ENCODE measurements at places on chromosomes 7 and 10.

DNA sequence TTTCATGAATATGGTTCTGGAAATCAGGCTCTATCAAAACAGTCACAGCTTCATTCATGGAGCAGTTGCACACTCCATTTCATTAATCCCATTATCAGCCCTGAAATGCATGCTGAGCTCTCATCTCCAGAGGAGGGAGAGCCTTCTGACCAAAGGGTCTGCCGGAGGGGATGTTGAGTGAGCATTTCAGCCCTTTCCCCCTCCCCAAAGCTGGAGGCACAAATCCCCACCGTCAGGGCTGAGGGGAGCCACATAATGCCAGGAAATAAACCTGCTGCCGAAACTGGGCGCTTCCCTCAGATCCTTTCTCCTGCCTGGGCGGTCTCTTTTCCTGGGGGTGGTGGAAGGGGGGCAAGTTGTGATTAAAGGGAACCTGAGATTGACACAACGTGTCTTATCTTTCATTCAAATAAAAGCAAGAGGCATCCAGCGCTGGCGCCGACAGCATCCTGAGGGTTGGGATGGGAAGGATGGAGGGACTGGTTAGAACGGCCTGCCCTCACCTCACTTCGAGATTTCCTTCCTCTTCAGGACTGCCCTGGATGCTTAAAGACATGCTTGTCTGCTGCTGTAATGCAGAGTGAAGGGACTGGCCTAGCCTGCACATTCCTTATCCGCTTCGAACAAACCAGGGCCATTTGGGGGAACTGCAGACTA, 71.6 kb downstream of the TLL2 start:
- no peak for DNase-seq

- no peak for DNase-seq
These were observed 426.4 kb upstream of the MTPN start for GRCh38 chr7:136403591-136403990.

- no peak for DNase-seq
These were observed 48.2 kb upstream of the AGBL3 start for GRCh38 chr7:134938141-134938540.

DNA sequence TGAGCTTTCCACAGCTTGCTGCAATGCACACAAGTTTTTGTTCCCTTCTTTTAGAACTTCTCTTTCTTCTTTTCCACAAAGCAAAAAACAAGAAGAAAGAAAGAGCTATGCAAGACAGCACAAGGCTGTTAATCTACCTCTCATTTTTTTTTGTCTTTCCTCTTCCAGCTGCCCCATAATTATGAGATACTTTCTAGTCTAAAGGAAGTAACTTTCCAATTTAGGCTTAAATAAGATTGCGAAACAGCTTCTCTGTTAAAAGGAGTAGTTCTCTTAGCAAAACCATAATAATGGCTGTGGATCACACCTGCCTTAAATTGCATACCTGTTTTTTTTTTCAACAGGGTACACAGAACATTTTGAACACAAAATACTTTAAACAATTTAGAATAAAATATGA, 56.0 kb downstream of the NDUFB2 start:
- DNase-seq: no peak

- no peak for DNase-seq
These were observed 1.6 kb downstream of the GPR22 start for GRCh38 chr7:107471292-107472070.

DNA sequence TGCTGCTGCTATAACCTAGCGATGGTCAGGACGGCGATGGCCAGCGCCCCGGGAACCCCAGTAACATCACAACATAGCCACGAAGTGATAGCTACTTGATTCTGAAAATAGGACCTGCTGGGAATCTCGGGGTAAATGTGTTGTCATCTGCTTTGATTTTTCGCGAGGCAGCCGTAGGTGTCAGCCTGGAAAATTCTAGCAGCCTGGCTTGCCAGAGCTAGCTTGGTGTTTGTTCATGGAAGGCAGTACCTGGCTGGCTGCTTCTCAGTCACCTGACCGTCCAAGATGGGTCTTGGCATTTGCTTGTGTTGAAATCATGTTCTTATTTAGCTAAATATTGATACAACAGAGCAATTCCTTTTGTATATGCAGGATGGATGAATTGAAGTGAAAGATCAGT, 82.4 kb upstream of the BTBD16 start:
- no peak for DNase-seq

- DNase-seq: no peak
These were observed 108.2 kb downstream of the LHPP start for GRCh38 chr10:124569623-124570470.

DNA sequence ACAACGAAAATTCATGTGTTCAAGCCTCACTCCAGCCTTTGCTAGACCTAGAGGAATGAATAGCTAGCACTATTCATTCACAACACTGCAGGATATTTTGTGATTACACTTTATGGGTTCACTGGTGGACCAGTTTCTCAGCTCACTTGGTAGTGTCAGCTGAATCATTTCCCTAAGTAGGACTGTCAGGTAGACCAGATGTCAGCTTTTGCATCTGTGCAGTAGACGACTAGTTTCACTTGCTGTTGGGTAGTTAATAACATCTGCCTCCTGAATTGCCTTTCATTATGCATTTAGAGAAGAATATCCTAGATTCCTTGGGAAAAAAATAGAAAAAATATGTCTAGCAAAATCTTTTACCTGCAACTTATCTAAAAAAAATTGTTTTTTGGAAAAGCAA, 296.4 kb downstream of the ADARB2 start:
- DNase-seq: no peak

DNA sequence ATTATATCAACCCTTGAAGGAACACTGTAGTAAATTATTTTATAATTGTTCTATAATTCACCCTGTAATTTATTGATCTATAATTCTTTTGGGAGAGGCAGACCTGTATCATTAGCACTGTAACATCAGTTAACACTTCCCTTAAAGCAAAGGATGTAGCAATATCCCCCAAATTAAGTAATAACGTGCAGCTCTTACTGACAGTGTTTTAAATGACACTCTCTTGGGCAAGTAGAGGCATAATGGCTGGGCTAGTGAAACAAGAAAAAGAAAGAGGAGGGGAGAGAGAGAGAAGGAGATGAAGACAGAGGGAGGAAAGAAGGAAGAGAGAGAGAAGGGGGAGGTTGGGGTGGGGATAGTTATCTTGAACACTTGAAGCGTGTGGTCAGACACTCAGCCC, 161.0 kb upstream of the RNF32 start:
- peak; percentile 21 for DNase-seq

GRCh38 chr7:128811631-128812430, 18.4 kb upstream of the FLNC start:
- DNase-seq: no peak

DNA sequence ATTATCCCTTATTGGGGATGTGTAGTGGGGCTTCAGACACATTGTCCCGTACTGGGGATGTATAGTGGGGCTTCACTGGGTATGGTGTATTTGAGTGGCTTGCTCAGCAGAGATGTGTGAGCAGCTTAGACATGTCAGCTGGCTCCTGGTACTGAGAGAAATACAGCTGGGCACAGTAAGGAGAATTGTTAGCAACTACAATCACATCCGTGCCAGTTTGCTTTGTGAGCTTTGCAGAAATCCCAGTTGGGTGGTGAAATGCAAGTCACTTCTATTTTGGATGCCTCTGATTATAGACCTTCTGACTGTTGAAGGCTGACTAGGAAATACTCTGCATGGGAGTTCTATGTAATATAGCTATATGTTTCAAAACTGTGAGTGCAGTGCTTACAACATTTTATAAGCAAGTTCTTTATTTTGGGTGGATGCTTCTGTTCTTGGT, 10.8 kb downstream of the CCNY start:
- DNase-seq: no peak

DNA sequence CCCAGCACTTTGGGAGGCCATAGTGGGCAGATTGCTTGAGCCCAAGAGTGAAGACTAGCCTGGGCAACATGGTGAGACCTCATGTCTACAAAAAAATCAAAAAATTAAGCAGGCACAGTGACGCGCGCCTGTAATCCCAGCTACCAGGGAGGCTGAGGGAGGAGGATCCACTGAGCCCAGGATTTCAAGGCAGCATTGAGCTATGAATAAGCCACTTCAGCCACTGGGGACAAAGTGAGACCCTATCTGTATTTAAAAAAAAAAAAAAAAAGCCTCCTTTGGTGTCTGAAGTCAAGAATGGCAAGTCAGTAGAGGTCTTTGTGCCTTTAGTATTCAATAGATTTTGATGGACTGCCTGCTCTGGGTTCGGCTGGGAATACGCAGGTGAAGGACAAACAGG, 85.7 kb downstream of the RALA start:
- DNase-seq: no peak

GRCh38 chr10:22640359-22640758, 74.0 kb downstream of the PIP4K2A start:
- DNase-seq: no peak

DNA sequence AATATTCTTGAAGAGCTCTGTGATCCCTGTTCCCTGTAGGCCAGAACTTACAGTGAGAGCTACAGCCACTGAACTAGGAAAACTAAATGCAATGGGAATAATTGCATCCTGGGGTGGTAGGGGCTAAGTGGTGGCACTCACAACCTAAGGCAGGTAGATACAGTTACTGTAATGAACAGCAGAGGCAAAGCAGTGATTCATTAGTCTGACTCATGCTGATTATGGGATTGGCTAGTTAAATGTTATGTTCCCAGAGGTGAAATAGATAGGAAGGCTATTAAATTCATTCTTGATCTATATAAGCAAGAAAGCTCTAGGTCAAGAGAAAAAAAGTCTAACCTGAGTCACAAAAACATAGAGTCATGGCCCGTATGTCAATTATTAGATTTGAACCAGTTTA, 173.1 kb upstream of the MALRD1 start:
- DNase-seq: no peak

- DNase-seq: no peak
These were observed 64.7 kb downstream of the BICC1 start for GRCh38 chr10:58577437-58577777.

GRCh38 chr7:131170440-131171271, 157.0 kb upstream of the MKLN1 start:
- DNase-seq: no peak

DNA sequence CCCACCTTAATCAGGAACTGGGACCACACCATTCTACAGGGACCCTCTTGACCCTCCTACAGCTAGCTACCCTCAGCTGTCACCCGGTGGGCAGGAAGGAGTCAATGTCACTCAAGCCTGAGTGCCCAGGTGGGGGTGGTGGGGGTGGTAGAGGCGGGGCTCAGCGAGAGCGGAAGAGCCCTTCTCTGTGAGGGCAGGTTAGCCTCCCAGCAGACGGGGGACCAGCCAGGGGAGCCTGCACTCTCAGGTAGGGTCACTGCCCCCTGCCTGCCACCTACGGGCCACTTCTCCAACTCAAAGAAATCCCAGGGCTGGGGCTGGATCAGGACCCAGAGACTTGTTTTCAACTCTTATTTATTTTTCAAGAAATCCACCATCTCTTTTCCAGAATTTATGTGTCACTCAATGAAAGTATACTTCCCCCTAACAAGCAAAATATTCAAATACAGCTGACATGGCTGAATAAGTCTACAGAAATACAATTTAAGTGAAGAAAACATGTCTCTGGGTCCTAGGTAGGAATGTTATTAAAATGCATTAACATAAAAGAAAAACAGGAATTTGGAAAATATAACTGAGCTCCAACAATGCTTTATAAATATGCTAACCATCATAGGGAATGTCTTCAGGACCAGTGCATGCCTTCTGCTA, 63.4 kb upstream of the DDC start:
- DNase-seq: peak; percentile 36

GRCh38 chr7:99379043-99379577, 4.6 kb downstream of the ARPC1B start:
- peak; percentile 86 for DNase-seq

DNA sequence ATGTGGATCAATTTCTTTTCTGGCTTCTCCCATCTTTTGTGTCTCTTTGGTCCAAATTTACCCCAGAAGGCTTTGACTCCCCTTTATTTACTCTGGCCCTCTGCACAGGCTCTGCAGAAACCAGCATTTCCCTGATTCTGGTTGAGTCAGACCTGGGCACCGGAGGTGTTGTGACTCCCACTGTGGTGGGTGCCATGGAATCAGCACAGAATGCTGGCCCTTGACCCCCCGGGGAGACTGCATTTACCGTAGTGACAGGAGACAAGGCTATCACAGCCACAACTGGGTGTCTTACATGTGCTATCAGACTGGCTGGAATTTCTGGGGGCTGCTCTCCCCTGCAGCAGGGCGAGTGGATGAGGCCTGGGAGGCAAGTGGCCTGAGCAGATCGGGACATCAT, 37.6 kb downstream of the PLXDC2 start:
- DNase-seq: no peak

- DNase-seq: no peak
These were observed 4.3 kb upstream of the CHCHD2 start for GRCh38 chr7:56110611-56111010.

DNA sequence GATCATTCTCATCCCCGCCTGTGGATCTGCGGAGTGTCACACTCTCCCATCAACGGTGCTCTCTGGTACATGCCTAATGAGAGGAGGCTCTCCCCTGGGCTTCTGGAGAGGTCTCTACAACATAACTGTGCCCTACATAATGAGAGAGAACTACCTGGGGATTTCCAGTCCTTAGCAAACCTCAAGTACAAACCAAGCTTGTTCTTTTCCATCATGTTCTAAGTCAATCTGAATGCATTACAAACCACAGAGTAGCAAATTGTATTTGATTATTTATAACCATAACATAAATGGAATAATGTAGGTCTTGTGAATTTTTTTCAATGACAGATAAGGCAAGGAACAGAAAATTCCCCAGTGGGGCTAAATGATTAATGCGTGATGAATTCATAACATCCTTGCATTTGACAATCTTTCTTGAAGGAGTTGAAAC, 412.4 kb upstream of the NRP1 start:
- no peak for DNase-seq

DNA sequence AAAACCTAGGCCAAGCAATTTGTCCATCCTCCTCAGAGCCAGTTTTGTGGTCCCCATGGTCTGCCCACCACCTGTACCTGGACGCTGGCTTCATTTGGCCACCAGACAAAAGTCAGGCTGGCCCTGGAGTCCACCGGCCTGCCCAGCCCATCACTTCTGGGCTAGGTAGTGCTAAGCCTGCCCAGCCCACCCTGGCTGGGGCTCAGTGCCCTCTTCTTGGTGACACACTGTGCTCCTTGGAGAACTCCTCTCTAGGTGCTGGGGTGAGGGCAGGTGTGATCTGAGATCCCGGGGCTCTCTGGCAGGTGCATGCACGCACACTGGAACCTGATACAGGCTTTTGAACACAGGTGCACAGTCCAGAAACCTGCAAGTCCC, 1.1 kb downstream of the AIFM2 start:
- no peak for DNase-seq

DNA sequence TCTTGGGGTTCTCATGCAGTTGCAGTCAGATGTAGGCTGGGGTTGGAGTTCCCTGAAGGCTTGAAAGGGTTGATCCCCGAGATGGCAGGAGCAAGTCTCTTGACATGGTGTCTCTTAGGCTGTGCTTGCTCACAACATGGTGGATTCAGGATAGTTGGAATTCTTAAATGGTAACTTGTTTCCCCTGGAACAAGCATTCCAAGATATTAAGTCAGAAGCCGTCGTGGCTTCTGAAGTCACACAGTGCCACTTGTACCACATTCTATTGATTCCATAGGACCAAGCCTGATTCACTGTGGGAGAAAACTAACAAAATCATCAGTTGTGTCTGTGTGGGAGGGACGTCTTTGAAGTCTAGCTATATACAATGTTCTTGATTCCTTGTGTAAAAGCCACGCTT, 3.5 kb upstream of the SLC35B4 start:
- DNase-seq: no peak

GRCh38 chr10:30842894-30843293, 188.8 kb downstream of the ZNF438 start:
- peak; percentile 26 for DNase-seq
